ENCODE measurements at places on chromosomes 3 and 15. TPM values are rescaled to one million over a fixed set of nuclear protein-coding genes. Genes with fewer than 3 reads are reported as not detected.

Gene RASL12
- 0.15 TPM for total RNA-seq

Gene EIF1B
- 56.5 TPM for total RNA-seq

Gene DIPK2A
- total RNA-seq: 7.4 TPM

Gene KNG1
- total RNA-seq: not detected
